ENCODE measurements at places on chromosomes 2 and 18. TPM values are rescaled to one million over a fixed set of nuclear protein-coding genes. Genes with fewer than 3 reads are reported as not detected.

- DNase-seq, result no peak
These were observed 76.6 kb upstream of the BZW1 start for GRCh38 chr2:200735061-200735460.

DNA sequence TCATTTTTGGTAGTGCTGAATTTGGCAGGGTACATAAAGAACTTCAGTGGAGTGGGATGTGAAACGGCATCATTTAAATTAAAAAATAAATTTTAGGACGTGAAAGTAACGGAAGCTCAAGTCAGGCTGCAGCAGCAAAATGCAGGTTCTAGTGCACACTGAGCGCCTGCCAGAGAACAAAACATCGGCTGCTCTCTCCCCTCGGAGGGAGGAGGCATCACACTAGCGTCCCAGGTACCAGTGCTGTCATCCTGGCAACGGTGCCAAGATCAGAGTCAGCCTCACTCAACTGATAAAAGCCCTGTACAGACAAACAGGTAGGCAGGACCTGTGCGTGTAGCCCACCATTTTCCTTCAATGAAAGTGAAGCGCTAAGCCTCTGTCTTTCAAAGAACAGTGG is 261.5 kb downstream of the PTGR3 start:
- DNase-seq, result no peak

TIGD1 gene
- 28.2 TPM for total RNA-seq

- no peak for DNase-seq
These were observed 62.2 kb downstream of the KIAA2012 start for GRCh38 chr2:202135091-202135874.

DNA sequence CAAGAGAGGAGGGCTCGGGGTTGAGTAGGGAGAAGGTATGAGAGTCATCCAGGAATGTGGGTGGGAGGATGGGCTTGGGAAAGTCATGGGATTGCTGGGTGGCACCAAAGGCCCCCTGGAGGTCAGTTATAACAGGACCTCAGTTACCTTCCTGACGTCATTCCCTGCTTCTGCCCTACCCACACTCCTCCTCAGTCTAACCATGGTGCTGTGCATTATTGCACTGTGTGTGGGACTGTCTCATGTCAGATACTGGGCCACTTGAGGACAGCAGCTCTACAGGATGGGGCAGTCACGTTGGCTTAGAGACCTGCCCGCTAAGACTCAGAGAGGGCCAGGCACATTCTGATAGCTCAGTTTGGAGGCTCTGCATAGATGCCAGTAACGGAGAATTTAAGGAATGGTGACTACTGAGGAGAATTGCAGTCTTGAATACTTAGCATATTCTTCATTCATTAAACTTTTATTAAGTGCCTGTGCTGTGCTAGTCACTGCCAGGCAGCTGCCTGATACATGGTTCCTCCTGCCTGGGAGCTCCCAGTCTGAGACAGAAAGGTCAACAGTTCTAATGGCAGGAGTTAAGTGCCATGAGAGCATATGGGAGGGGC is 90.5 kb downstream of the LAMA3 start:
- DNase-seq, result no peak

DNA sequence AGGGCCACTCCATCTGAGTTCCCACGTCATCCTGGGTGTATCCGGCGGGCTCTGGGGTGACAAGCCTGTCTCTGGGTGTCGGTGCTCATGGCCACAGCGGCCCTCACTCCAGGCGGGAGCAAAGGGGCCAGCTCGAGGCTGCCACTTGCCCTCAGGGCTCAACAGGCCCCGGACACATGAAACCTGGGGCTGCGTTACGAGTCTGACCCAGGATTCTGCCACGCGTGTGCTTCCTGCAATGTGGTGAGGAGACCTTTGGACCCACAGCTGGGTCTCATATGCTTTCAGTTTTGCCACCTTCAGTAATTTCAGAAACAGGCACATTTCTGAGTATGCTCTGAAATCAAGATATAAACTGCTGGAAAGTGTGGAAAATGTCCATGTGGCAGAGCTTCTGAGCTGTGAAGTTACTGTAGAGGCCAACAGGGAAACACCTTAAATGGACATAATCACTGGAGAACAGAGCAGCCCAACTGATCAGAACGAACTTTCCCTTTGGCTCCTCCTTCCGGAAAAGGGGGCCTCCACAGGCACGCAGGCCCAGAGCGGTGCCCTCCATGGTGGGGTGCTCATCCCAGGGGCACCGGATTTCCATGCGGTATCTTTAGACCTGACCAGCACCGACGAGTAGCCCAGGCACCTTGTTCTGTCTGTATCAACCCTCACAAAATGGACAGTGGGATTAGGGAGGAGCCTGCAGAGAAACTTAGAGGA is 14.1 kb downstream of the PER2 start:
- DNase-seq, result no peak

DNA sequence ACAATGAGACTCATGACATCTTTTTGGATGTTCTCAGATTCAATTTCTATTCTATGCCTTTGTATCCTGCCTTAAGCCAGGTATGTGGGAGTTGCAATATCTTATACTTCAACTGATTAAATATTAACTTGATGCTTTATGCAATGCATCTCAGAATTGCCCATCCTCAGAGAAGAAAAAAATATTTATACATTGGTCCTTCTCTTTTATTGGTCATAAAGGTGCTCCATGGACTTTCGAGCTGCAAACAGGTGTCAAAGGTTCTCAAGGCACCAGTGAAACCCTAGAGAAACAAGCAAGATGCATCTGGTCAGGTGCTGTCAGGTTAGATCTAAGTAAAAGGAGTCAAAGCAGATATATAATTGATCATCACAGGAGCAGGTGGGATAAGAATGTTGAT is 690.5 kb downstream of the PLCL1 start:
- no peak for DNase-seq

- DNase-seq, result no peak
These were observed 350.9 kb downstream of the PARD3B start for GRCh38 chr2:204896146-204896545.

GRCh38 chr18:43022874-43023273 is 92.6 kb downstream of the RIT2 start:
- DNase-seq, result no peak

DNA sequence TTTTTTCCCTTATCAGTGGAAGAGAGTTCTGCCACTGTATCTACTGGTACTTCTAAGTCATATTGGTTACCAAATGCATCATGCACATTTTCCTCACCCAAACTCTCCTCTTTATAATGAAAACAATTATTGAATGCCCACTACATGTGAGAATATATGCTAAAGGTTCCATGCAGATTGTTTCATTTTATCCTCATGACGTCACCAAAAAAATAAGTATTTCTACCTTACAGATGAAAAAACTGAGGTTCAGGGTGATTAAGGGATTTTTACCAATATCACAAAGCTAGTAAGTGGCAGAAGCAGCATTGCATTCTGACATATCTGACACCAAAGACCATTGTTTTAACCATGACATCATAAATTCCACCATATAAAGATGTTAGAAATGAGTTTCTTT is 51.9 kb upstream of the ZEB2 start:
- DNase-seq, result no peak

GRCh38 chr2:86786001-86786536 is 4.6 kb downstream of the CD8A start:
- no peak for DNase-seq

DNA sequence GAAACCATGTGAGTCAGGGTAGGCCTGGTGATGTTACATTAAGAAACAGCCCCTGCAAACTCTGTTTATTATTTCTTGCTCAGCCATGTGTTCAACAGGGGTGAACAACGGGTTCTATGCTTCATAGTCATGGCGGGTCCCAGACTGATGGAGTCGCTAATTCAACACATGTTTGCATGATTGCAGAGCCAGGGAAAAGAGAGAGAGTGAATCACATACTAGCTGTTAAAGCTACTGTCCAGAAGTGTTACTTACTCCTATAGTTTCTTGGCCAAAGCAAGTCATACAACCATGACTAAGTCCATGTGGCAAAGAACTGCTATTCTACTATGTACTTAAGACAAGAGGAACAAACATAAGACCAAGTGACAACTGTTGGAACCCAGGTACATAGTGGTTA is 241.2 kb upstream of the SKOR2 start:
- no peak for DNase-seq

DNA sequence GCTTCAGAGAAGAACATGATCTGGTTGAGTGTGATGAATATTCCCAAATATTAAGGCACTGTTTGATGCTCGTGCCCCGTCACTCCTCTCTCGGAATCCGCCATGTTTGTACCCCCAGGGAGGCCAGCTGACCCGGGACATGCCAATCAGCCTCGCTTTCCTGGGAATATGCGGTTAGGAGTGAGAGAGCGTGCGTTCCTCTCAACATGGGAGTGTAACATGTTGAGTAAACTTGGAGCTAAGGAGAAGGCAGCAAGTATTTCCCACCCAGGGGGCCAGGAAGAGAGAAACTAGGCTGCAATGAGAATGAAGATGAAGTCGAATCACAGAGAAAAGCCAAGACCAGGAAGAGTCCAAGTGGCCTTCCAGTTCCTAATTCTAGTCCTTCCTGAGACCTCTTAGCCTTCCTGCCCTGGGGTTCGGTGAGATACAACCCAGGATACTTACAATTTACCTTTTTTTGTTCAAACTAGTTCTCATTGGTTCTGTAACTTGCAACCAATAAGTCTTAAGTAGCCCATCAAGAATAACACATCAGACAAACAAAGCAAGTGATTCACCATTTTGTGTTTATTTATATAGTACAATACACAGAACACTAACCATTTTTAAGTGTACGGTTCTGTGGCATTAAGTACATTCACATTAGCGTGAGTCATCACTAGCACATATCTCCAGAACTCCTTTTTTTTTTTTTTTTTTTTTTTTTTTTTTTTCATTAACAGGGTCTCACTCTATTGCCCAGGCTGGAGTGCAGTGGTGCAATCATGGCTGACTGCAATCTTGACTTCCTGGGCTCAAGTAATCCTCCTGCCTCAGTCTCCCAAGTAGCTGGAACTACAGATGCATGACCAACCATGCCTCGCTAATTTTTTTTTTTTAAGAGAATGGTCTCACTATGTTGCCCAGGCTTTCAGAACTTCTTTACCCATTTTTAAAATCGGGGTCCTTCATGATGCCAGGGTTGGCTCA is 36.4 kb upstream of the SLC1A4 start:
- DNase-seq, result no peak

ZC3H15 gene
- 69.9 TPM for total RNA-seq

DNA sequence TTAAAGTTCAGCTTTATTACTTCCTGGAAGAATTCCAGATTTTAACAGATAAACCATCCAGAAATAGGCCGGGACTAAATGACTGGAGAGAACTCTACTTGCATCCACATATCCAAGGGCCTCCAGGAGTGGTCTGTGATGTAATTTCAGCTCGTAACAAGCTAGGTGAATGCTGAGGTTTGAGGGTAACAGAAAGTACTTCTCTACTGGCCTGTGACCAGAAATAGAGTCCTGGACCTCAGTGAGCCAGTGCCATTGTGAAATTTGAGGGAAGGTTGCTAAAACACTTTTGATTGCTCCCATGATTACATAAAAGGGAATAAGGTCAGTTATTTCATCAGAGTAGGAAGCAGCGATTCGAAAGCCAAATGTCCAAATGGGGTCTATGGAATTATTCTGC is 158.1 kb downstream of the DOCK10 start:
- DNase-seq, result no peak

FTCDNL1 gene
- total RNA-seq, result 2.3 TPM

GALR1 gene
- total RNA-seq, result not detected

TUBA4B gene
- total RNA-seq, result not detected

DNA sequence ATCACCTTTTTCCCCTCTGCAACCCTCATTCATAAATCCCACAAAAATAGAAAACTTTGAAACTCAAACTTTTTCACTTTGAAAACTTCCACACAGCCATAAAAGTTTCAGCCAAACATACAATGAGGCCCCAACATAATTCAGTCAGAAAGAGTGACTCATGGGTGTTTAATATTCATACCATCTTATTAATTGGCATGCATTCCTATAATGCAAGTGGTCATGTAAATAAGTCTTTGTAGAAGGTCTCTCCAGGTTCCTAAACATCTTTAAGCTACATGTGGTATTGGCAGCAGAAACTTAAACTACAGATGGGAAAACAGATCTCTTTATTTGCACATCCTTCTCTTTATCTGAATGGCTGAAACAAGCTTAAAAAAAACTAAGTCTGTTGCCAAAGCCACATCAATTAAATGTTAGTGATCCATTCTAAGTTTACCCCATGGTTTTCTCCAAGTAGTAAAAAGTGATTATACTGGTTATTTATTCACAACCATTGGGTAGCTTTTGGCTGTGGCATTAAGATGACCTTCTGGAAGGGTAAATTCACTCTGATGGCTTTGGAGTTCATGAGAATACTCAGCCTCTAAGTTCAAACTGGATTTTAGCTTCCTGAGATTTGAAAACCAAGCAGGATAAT is 70.2 kb upstream of the LYPD1 start:
- DNase-seq, result no peak

DNA sequence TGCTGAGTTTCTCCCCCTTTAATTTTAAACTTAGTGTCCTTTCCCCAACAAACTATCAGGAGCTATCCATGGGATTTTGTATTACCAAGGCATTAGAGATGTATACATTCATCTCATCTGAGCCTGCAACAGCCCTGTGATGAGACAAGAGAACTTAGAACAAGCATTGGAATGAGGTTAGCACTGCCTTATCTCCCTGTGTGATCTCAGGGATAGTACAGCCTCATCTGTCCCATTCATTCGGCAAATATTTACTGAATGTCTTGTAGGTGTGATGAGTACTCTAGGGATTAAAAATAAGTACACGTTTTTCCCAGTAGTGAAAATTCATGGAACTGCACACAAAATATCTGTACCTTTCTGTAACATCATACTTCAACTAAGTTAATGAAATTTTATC is 45.6 kb downstream of the PAIP2B start:
- DNase-seq, result no peak

DNA sequence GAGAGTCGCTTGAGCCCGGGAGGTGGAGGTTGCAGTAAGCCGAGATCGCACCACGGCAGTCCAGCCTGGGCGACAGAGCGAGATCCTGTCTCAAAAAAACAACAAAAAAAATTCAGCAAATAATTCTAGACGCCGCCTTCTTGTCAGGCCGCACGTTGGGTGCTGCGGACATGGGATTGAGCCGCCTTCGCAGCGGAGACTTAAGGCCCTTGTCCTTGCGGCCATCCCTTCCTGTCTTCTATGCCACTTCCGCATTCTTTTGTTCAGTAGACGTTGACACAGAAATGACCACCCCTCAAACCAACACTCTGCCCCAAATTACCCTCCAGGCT is 15.8 kb downstream of the PTPN18 start:
- DNase-seq, result no peak

CCDC88A gene
- 23.1 TPM for total RNA-seq
